ENCODE measurements at places on chromosomes 11 and 22. TPM values are rescaled to one million over a fixed set of nuclear protein-coding genes. Genes with fewer than 3 reads are reported as not detected.

Gene SPI1
- not detected for total RNA-seq

Gene LARGE1
- total RNA-seq = 35.7 TPM

Gene OR52N4
- total RNA-seq = not detected

Gene TRIM66
- total RNA-seq = 10.1 TPM

DNA sequence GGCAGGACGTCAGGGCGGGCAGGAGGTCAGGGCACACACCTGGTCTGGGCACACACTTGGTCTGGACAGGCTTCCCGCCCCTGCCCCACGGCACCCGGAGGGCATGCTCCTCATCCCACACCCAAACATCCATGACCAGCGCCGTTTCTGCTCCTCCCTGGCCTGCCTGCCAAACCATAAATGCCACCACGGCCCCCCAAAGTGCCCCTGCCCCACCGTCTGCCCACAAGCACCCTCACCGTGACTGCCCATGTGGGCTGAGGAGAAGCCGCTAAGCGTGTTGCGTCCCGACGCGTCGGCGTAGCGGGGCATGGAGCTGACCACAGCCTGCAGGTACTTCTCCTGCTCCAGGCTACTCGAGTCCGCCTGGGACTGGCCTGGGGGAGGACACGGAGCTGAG is 15.8 kb downstream of the SBF1 start:
- H3K27me3 ChIP-seq = no peaks in the 10 kb centered on the region
- no peak for DNase-seq
- peaks cover 2% of the 10 kb centered on the region for H3K4me1 ChIP-seq
- H3K27ac ChIP-seq = no peak overlapping the region

GRCh38 chr11:131810541-131810940 is 440.1 kb downstream of the NTM start:
- H3K27me3 ChIP-seq = peaks cover 44% of the 10 kb centered on the region
- no peak overlapping the region for H3K27ac ChIP-seq
- H3K36me3 ChIP-seq = no peaks in the 10 kb centered on the region
- no peak overlapping the region for H3K4me3 ChIP-seq
- peaks cover 2% of the 10 kb centered on the region for H3K4me1 ChIP-seq

- no peak overlapping the region for H3K27ac ChIP-seq
- peaks cover 6% of the 10 kb centered on the region for H3K36me3 ChIP-seq
- no peak for DNase-seq
- no peak overlapping the region for H3K4me3 ChIP-seq
- H3K27me3 ChIP-seq = no peaks in the 10 kb centered on the region
These were observed 4.8 kb upstream of the TRIM6 start for GRCh38 chr11:5591613-5592012.

DNA sequence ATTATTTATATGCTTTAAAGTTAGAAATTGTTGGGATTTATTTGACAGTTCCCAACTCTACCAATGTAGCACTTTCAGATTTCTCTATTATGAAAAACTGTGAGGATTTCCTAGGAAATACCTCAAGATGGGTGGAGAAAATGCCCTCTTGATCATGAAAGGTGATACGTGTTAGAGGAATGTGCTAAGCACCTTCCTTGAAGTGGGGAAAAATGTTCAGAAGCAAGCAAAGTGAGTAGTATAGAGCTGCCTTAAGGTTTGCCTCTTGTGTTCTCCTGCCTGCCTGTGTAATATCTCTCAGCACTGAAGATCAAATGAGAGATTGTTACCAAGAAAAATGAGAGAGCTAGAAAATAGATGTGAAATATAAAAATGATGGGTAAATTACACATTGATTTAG is 58.2 kb downstream of the YAP1 start:
- DNase-seq = no peak
- H3K4me1 ChIP-seq = peaks cover 36% of the 10 kb centered on the region
- H3K27me3 ChIP-seq = no peaks in the 10 kb centered on the region
- H3K36me3 ChIP-seq = peaks cover 13% of the 10 kb centered on the region
- H3K4me3 ChIP-seq = no peak overlapping the region

DNA sequence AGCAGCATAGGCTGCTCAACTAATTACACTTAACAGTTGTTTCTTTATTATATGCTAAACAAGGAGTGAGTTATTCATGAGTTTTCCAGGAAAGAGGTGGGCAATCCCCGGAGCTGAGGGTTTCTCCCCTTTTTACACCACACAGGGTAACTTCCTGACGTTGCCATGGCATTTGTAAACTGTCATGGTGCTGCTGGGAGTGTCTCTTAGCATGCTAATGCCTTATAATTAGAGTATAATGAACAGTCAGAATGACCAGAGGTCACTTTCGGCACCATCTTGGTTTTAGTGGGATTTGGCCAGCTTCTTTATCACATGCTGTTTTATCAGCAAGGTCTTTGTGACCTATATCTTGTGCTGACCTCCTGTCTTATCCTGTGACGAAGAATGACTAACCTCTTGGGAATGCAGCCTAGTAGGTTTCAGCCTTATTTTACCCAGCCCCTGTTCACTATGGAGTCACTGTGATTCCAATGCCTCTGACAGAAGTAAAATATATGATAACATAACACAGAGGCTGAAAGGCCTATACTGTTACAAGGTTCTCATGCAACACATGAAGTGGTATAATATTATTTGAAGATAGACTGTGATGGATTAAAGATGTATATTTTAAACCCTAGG is 41.3 kb upstream of the RDX start:
- no peak overlapping the region for H3K4me3 ChIP-seq
- no peaks in the 10 kb centered on the region for H3K27me3 ChIP-seq
- peaks cover 15% of the 10 kb centered on the region for H3K4me1 ChIP-seq
- no peaks in the 10 kb centered on the region for H3K36me3 ChIP-seq
- DNase-seq = no peak
- H3K27ac ChIP-seq = peak overlapping the region; percentile 81

DNA sequence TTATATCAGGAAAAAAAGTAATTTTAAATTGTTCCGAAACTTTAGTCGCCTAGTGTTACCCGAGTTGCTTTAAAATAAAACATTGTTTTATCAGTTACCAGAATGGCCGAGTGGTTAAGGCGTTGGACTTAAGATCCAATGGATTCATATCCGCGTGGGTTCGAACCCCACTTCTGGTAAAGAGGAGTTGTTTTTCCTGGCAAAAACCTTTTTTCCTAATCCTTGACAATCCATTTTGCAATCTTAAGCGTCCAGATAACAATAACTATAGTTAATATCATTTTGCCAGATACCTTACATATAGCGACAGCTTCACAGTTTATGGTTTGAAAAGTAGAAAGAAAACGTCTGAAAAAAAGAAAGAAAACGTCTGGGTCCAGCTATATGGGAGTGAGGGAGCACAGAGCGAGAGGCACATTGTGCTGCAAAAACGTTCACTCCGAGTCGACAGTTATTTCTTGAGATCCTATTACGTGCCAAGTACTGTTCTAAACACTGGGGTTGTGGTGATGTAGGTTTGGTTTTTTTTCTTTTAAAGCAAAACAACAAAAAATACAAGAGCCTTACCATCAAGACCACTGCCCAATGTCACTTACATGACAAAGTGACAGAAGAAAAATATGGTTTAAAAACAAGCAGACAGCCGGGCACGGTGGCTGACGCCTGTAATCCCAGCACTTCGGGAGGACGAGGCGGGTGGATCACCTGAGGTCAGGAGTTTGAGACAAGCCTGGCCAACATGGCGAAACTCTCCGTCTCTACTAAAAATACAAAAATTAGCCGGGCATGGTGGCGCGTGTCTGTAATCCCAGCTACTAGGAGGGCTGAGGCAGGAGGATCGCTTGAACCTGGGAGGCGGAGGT is 40.6 kb downstream of the OR4D9 start:
- DNase-seq = no peak
- peak overlapping the region; percentile 96 for H3K27ac ChIP-seq
- H3K27me3 ChIP-seq = no peaks in the 10 kb centered on the region
- peak overlapping the region; percentile 90 for H3K4me3 ChIP-seq
- H3K4me1 ChIP-seq = peaks cover 28% of the 10 kb centered on the region
